Transverse colon (tissue), 4 donors: ENCODE measurements at places on chromosomes 4 and X.

GRCh38 chrX:41035582-41035981, 49.7 kb upstream of the USP9X start:
- H3K27me3 ChIP-seq, result no peaks in the 10 kb centered on the region
- no peak for DNase-seq
- no peaks in the 10 kb centered on the region for H3K4me1 ChIP-seq

- no peak overlapping the region for H3K4me3 ChIP-seq
- no peak overlapping the region for H3K27ac ChIP-seq
- H3K27me3 ChIP-seq, result no peaks in the 10 kb centered on the region
These were observed 5.4 kb downstream of the ALPK1 start for GRCh38 chr4:112302320-112303274.

DNA sequence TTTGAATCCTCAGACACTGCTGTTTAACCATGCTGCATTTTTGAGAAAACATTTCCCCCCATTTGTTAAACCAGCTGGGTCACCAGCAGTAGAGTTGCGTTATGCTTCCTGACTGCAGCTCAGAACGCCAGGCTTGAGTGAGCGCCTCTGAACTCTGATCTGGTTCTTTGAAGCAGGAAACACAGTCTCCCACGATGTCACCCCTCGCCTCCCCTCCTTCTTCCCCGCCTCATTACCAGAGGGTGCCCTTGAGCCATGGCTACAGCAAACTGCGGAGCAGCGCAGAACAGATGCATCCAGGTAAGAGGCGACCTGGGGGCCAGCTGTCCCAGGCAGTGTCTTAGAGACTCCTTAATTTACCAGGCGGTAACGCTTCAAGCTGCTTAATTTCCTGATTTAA, 78.4 kb downstream of the REPS2 start:
- no peaks in the 10 kb centered on the region for H3K4me1 ChIP-seq
- H3K4me3 ChIP-seq, result no peak overlapping the region
- H3K36me3 ChIP-seq, result no peaks in the 10 kb centered on the region
- H3K27me3 ChIP-seq, result no peaks in the 10 kb centered on the region

GRCh38 chr4:148259841-148260240, 182.4 kb downstream of the NR3C2 start:
- no peak overlapping the region for H3K4me3 ChIP-seq
- DNase-seq, result no peak
- no peaks in the 10 kb centered on the region for H3K36me3 ChIP-seq
- no peak overlapping the region for H3K27ac ChIP-seq

DNA sequence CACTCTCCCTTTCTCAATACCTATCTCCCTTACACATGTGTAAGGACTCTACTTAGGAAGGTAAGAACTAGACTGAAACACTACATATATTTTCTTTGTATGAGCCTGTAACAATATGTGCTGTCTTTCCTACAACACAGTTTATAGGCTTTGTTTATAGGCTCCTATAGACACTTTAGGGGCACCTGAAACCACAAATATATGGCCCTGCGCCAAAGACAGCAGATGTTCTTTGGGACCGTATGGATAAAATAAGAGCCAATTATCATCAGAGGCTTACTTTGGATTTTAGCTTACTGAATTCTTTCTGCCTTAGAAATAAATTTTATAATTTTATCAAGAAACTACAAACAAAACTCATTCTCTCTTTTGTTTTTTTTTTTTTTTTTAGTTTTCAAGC, 16.6 kb upstream of the CXCL3 start:
- no peak for DNase-seq
- H3K4me1 ChIP-seq, result peaks cover 5% of the 10 kb centered on the region
- H3K27me3 ChIP-seq, result no peaks in the 10 kb centered on the region
- no peak overlapping the region for H3K27ac ChIP-seq
- no peaks in the 10 kb centered on the region for H3K36me3 ChIP-seq
- no peak overlapping the region for H3K4me3 ChIP-seq

- no peak overlapping the region for H3K4me3 ChIP-seq
- H3K36me3 ChIP-seq, result no peaks in the 10 kb centered on the region
- no peak overlapping the region for H3K27ac ChIP-seq
- no peaks in the 10 kb centered on the region for H3K27me3 ChIP-seq
These were observed 143.4 kb upstream of the NWD2 start for GRCh38 chr4:37101182-37101581.

DNA sequence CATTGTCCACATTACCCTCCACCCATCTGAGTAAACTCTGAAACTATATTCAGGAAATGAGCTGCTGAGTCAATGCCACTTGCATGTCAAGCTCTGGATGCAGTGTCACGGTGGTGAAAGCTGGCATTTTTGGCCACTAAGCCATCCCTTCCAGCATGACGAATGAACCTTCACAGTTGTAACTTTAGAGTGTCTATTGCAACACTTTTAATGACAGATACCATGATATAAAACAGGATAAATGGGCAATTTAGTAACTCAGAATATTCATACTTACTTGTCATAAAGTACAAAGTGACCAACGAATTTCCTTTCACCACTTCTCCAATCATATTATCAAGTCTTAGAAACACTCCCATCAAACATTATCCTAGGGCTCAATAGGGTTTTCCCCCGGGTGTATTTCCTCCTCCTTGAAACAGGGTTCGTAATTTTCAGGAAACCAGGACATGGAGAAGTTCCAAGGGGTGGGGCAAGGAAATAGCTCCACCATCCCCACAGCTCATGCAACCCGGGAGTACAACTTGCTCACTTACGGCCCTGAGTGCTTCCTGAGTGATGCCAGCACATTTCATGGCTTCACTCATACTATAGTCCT, 73.1 kb downstream of the MTHFD2L start:
- H3K4me3 ChIP-seq, result no peak overlapping the region
- peak; percentile 74 for DNase-seq
- H3K36me3 ChIP-seq, result no peaks in the 10 kb centered on the region
- no peaks in the 10 kb centered on the region for H3K27me3 ChIP-seq

DNA sequence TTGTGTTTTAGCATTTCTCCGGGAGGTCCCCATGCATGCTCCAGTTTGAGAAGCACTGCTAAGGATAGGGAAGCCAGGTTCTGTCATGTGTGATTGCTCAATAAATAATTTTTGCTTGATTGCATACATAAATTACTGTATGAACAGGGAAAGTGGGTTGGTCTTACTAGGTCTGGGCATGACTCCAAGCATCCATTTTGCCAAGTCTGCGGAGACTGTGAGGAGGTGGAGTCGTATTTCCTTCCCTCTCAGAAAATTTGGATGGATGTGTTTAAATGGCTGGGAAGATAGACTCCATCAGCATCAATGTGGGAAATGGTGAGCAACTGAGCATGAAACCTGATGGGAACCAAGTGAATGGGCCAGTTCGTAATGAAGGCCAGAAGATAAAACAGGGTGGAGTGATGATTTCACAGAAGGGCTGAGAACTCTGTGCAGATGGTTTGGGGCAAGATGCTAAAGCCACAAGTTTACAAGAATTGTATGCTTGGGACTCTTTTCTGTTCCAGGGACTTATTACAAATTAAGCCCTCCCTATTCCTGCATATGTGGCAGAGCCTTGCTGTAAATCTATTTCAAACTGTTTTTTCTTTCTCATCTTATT, 84.1 kb downstream of the NHS start:
- DNase-seq, result no peak

DNA sequence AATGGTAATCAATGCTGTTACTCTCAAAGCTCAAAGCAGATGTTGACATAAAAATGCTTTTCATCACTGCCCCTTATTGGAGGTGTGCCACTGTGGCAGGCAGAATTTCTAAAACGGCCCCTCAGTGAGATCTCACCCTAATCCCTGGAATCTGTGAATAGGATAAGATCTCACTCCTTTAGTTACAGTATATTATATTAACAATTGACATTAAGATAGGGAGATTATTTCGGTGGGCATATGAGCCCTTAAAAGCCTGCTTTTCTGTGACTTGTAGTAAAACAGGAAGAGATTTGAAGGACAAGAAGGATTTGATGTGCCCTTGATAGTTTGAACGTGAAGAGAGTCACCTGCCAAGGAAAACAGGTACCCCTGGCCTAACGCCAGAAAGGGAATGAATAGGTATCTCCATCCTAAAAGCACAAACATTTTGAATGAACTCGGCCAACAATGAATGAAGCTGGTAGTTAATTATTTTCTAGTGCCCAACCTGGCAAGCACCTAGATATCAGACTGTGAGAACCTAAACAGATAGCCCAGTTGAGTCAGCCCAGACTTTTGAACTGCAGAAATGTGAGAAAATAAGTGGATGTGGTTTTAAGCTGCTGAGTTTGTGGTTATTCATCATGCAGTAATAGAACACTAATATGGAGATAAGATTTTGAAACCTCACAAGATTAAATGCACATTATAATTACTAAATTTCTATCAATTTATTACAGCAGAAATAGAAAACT, 881.6 kb downstream of the PCDH18 start:
- no peak overlapping the region for H3K27ac ChIP-seq
- no peak for DNase-seq
- no peaks in the 10 kb centered on the region for H3K36me3 ChIP-seq
- no peaks in the 10 kb centered on the region for H3K27me3 ChIP-seq
- no peak overlapping the region for H3K4me3 ChIP-seq

DNA sequence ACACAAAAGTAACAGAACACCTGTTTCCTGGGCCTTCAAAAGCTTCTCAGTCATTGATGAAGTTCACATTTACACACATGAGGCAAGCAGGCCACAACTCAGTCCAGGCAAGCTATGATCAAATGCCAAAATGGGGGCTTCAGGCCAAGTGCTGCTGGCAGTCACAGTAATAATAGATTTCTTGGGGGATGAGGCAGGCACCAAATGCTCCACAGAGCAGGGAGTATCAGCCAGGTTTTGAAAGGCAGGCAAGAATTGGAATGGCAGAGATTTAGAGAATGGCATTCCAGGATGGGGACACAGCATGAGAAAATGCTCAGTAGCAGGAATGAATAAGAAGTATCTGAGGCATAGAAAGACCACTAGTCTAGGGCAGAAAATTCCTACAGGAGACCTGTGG, 52.8 kb downstream of the GRIA3 start:
- no peak overlapping the region for H3K27ac ChIP-seq
- DNase-seq, result no peak

DNA sequence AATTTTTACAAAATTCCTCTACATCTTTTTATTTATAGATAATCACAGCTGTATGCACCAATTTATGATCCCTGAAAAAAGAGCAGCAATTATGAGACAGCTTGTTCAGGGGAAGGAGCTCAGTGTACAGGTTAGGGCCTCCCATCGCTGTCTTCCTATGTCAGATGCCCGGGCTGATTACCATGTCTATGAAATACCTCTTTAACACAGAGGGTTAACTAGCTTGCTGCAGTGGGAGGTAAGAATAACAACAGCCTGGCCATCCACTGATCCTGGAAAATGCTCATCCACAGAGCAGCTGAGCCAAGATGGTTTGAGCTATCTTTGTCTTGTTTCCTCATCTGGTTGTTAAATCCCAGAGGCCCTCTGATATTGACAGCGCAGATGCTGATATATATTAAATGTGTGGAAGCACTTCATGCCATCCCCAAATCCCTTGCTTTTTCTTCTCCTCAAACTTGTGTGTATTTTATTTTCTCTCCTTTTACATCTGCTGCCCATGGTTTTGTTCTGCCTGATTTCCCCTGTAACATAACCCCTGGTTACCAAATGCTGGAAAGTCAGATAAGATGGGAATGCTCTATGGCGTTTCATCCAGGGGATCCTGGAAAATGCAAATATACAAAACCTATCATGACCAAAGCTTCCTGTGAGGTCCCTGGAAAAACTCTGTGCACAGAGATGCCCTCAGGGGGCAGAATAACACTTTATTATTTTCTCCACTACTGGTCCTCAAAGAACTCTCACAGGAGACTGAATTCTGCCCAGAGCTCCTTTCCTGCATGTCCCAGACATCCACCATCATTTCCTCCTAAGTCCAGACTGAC, 85.8 kb upstream of the PUDP start:
- no peak for DNase-seq
- no peak overlapping the region for H3K4me3 ChIP-seq
- no peaks in the 10 kb centered on the region for H3K36me3 ChIP-seq
- no peaks in the 10 kb centered on the region for H3K27me3 ChIP-seq

DNA sequence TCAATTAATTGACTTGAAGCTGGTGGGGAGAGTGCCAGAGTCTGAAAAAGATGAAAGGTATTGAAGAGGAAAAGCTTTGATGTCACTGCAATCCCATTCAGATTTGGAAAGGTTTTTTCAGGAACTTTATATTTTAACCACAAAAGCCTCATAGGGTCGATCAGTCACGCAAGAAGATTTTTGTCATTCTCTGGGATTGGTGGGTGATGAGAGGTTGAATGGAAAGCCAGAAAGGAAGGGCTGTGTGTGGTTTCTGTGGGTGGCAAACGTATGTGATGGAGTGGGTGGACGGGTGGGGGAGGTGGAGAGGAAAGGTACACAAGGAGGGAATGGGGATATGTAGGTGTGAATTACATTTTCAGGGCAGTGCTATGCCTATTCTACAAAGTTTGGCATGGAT, 173.8 kb upstream of the SCML1 start:
- no peaks in the 10 kb centered on the region for H3K4me1 ChIP-seq
- H3K36me3 ChIP-seq, result no peaks in the 10 kb centered on the region
- no peak overlapping the region for H3K4me3 ChIP-seq
- no peaks in the 10 kb centered on the region for H3K27me3 ChIP-seq

- peak; percentile 49 for DNase-seq
- H3K27me3 ChIP-seq, result no peaks in the 10 kb centered on the region
- no peaks in the 10 kb centered on the region for H3K36me3 ChIP-seq
These were observed 28.5 kb downstream of the TRIM2 start for GRCh38 chr4:153232768-153233167.

GRCh38 chr4:109733728-109734127, 3.9 kb upstream of the PLA2G12A start:
- H3K27me3 ChIP-seq, result no peaks in the 10 kb centered on the region
- no peak for DNase-seq
- peaks cover 17% of the 10 kb centered on the region for H3K4me1 ChIP-seq
- no peaks in the 10 kb centered on the region for H3K36me3 ChIP-seq
- H3K27ac ChIP-seq, result no peak overlapping the region

GRCh38 chrX:112521676-112522075, 158.1 kb downstream of the LHFPL1 start:
- DNase-seq, result no peak
- H3K36me3 ChIP-seq, result no peaks in the 10 kb centered on the region
- H3K27ac ChIP-seq, result no peak overlapping the region
- no peak overlapping the region for H3K4me3 ChIP-seq
- H3K4me1 ChIP-seq, result no peaks in the 10 kb centered on the region
- H3K27me3 ChIP-seq, result no peaks in the 10 kb centered on the region

DNA sequence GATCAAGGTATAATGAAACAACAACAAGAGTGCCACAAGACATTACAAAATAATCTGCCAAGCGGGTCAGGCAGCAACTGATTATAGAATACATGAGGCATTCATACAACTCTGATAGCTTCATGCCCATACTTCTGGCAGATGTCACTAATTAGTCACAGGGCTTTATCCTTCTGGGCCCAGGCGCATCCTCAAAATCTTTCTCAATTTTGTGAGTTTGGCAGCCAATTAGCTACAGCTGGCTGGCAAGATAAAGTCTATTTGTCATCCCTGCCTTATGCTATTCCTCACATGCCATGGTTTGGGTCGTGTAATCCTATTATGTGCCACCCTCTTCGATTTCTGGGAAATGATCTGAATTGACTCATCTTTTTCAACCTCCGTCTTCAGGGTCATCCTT, 254.3 kb downstream of the PACRGL start:
- no peak overlapping the region for H3K27ac ChIP-seq
- no peak overlapping the region for H3K4me3 ChIP-seq
- H3K36me3 ChIP-seq, result no peaks in the 10 kb centered on the region
- no peak for DNase-seq
- H3K4me1 ChIP-seq, result no peaks in the 10 kb centered on the region
- H3K27me3 ChIP-seq, result no peaks in the 10 kb centered on the region

GRCh38 chrX:66262807-66263206, 98.8 kb downstream of the HEPH start:
- H3K4me3 ChIP-seq, result no peak overlapping the region
- H3K27me3 ChIP-seq, result no peaks in the 10 kb centered on the region
- H3K36me3 ChIP-seq, result no peaks in the 10 kb centered on the region
- no peak for DNase-seq

- H3K4me3 ChIP-seq, result no peak overlapping the region
- no peaks in the 10 kb centered on the region for H3K27me3 ChIP-seq
- H3K27ac ChIP-seq, result no peak overlapping the region
These were observed 224.7 kb upstream of the SFRP2 start for GRCh38 chr4:154013576-154013975.
